NCI-H345 (cell line): ENCODE measurements at places on chromosomes 16 and 17.

DNA sequence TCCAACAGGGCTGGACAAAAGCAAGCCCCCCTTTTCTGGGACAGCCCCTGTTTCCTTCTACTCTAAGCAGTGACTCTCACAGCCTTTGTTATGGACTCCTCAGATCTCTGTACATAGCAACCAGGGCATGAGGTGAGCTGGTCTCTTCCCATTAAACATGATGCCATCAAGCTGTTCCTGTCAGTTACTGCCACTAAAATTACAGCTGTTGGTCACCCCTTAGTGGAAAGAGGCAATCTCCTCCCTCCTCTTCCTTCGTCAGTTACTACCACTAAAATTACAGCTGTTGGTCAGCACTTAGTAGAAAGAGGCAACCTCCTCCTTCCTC, 95.2 kb upstream of the SMIM36 start:
- DNase-seq = no peak

- no peak for DNase-seq
These were observed 92.5 kb downstream of the SSH2 start for GRCh38 chr17:29837531-29837930.

GRCh38 chr17:68458260-68459036, 1.2 kb upstream of the WIPI1 start:
- DNase-seq = no peak

DNA sequence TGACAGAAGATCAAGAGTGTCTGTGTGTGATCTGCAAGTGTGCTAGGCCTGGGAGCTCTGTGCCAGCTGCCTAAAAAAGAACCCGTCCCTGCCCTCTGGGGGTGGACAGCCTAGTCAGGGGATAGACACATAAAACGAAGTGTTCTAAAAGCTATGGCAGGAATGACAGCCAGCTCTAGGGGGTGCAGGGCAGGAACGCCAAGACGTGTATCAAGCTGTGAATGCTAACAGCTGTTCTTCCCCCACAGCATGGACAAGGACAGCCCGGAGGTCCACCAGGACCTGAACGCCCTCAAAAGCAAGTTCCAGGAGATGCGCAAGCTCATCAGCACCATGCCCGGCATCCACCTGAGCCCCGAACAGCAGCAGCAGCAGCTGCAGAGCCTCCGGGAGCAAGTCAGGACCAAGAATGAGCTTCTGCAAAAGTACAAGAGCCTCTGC, 5.1 kb downstream of the RASD1 start:
- DNase-seq = no peak

- no peak for DNase-seq
These were observed 134.1 kb upstream of the TOX3 start for GRCh38 chr16:52680993-52681392.

DNA sequence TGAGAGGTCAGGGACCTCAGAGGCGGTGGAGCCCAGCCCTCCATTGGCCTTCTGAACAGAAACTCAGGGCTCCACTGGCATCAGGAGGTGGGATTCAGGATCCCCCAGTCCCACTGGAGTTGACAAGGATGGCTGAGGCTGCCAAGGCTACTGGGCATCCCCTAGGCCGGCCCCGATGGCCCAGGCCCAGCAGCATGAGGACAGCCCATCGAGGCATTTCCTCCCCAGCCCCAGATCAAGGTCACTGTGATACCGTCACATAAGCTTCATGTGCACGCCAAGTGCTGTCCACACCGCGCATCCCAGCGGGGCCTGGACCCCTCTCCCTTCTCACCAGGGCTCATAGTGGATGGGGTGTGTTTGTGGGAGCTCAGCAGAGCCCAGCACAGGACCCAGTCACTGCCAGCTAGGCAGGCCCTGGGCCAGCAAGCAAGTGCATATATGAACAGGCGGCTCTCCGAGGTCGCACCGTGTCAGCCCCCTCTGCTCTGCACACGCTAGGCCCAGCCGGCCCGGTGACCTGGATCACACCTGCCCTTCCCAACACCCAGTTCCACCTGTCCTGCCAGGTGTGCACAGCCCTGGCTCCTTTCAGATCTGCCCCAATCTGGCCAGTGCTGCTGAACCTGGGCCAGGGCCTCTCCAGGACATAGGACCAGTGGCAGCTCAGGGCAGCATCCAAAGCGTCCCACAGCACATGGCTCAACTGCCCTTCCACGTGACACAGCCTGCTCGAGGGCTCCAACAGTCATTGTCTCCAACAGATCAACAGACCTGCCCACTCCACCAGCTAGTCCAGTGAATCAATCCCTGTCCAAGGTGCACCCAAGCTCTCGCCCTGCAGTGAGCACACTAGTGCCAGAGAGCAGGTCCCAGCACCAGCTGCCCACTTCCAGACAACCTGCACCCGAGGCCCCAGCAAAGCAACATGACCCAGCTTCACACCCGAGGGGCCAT, 32.8 kb upstream of the RASD1 start:
- no peak for DNase-seq

GRCh38 chr17:19707728-19708221, 8.6 kb downstream of the SLC47A2 start:
- DNase-seq = no peak

GRCh38 chr16:3643095-3643730, 11.3 kb upstream of the DNASE1 start:
- no peak for DNase-seq

- DNase-seq = no peak
These were observed 31.8 kb downstream of the C16orf82 start for GRCh38 chr16:27098366-27099049.

GRCh38 chr16:17988839-17989238, 347.7 kb downstream of the NPIPA8 start:
- DNase-seq = no peak
